ENCODE measurements at places on chromosomes 16 and 17.

DNA sequence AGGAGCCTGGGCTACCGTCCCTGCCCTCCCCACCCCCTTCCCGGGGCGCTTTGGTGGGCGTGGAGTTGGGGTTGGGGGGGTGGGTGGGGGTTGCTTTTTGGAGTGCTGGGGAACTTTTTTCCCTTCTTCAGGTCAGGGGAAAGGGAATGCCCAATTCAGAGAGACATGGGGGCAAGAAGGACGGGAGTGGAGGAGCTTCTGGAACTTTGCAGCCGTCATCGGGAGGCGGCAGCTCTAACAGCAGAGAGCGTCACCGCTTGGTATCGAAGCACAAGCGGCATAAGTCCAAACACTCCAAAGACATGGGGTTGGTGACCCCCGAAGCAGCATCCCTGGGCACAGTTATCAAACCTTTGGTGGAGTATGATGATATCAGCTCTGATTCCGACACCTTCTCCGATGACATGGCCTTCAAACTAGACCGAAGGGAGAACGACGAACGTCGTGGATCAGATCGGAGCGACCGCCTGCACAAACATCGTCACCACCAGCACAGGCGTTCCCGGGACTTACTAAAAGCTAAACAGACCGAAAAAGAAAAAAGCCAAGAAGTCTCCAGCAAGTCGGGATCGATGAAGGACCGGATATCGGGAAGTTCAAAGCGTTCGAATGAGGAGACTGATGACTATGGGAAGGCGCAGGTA is 762 bp downstream of the CDK12 start:
- peak; percentile 41 for DNase-seq

DNA sequence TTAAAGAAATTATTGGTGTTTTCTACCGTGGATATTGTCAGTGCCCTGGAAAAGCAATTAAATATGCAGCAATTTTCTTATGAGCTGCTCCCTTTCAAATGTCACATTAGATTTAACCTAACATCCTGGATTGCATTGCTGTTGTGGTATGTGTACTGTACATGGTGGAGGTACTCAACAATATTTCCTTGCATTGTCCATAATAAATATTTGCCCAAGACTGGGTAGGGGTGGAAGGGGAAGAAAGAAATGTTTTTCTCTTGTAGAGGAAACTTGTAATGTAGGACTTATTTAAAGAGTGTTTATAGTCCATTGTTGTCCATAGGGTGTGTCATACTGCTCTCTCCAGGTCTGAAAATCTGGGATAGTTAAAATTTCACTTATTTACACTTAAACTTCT is 346.2 kb upstream of the TBX2 start:
- no peak for DNase-seq

- no peak for DNase-seq
Measured at GRCh38 chr17:28398280-28398981, 7.6 kb downstream of the SLC46A1 start.

DNA sequence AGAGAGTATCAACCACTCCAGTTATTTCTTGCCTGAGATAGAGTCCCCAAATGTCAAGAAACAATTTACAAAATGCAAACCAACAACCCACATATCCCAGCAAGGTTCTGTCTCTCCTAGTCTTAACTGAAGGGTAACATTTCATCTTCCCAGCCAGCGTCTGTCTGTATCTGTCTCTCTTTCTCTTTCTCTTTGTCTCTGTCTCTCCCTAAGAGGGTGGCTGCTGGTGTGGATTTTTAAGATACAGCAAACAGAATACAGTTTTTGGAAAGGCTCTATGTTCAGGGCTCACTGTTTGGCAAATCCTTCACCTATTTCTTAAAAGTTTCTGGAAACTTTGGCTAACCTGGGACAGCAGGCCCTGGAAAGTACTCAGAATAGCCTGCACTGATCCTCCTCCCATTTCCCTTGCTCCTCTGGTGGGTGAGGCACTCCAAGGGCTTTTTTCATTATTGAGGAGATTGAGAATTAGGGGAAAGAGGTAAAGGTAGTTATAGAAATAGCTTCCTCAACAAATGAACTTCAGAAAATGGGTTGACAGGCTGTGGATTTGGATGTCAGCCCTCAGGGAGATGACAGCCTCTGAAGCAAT is 6.2 kb downstream of the HOXB4 start:
- DNase-seq: no peak

DNA sequence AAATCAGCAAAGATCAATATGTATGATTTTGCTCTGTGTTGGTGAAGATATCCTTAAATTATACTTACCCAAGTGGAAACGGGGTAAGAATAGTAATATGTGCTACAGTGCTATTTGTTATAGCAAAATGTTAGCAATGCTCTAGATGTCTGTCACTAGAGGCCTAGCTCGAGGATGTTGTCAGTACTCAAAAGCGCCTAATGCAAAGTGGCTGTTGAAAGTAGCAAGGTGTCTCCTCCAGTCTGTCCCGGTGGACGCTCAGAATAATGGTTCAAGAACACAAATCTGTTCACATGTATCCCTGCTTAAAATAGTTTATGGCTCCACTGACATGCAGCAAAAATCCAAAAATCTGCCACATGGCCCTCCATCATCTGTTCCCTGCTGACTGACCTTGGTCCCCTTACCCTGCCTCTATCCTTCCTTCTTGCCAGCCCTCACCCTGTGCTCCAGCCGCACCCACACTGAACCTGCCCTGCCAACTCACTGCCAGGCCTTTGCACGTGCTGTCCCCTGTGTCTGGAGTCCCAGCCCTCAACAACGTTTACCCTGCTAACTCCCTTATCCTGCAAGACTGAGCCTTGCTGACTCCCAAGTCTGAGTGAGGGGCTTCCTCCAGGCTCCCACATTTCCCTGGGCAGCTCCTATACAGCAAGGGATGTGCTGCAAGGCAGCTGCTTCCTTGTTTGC is 9.6 kb upstream of the RNF112 start:
- no peak for DNase-seq

DNA sequence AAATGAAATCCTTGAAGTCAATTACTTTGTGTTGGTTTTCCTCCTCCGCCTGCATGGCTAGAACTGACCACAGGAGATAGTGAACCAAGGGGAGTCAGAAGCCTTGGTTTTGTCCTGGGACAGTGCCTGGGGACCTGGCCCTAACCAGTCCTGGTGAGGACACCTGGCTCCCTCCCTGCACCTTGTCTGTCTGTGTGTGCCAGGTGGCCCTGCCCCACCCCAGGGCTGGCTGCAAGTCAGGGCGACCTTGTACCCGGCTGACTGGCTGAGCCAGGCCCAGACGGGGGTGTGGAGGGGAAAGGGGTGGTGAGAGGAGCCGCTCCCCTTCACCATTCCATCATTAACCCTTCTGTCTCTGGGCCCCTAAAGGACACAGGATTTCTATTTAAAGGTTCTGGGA is 3.4 kb downstream of the RAPGEFL1 start:
- no peak for DNase-seq

- no peak for DNase-seq
Measured at GRCh38 chr16:4089811-4090301, 26.4 kb downstream of the ADCY9 start.

DNA sequence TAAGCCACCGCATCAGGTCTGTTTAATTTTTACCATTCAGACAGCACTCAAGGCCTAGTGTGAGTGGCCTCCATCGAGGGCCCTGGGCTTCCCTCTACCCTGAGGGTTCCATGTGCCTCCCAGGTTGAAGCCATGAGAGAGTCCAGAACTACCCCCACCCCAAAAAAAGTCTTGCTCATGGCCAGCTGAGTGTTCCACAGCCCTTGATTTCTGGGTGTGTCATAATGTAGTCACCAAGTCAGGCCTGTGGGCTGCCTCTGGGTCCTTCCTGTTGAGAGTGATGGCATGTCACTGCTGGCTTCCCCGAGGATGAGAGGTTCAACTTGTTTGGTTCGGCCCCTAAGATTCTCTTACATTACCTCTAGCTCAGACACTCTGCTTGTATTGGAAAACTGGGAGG is 100.6 kb downstream of the PITPNC1 start:
- no peak for DNase-seq

DNA sequence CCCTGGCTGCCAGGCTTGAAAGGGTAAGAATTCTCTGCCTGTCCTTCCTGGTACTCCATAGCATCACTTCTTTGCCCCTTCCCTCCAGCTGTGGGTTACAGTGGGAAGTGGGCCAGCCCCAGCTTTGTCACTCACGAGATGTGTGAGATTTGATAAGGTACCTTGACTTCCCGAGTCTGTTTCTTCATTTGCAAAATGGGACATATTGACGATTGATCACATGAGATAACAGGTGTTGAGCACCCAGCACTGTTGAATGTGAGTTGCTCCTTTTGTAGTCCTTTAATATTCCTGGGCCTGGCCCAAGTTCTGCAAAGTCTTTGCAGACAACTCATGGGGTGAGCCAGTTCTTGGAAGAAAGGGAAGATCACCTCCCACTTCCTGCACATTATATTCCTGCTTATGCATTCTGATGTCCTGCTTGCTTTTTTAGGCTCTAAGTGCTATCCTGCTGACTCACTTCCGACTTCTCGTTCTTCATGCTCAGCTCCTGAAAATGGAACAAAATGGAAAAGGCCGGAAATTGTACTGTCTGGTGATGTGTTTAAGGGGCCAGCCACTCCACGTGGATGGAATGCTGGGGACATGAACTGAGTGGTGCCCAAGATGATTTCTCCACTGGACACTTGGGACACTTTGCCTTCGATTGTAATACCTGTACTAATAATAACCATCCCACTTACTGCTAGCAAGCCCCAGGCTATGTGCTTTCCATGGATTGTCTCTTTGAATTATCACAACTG is 8.3 kb upstream of the NLK start:
- DNase-seq: no peak

- DNase-seq: no peak
Measured at GRCh38 chr17:4026255-4026654, 62.0 kb upstream of the ATP2A3 start.

DNA sequence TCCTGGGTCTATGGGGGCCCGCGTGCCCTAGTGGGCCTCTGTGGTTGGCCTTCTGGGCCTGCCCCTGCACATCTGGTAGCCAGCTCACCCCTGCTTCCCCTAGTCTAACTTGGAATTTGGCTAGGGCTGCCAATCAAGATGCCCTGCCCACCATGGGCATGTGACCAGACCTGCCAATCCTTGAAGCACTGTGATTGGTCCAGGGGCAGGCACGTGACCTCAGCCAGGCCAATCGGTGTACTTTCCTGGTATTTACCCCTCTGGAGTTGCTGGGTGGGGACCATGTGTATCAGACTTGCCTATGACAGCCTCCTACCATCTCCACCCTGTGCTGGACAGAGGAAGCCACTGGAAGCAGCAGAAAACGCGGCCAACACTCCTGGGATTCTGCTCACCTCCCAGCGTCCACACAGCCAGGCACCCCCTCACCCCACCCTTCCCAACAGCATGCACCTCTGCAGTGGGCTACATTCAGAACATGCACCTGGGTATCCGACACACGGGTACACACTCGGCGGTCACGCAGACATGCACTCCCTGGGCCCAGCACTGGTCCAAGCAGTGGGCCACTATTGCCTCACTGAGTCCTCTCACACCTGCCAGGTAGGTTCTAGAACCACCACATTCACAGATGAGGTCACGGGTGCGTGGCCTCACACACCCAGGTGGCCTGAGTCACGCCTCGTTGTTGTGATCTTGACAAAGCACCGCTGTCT is 96.9 kb downstream of the RBFOX3 start:
- DNase-seq: no peak

DNA sequence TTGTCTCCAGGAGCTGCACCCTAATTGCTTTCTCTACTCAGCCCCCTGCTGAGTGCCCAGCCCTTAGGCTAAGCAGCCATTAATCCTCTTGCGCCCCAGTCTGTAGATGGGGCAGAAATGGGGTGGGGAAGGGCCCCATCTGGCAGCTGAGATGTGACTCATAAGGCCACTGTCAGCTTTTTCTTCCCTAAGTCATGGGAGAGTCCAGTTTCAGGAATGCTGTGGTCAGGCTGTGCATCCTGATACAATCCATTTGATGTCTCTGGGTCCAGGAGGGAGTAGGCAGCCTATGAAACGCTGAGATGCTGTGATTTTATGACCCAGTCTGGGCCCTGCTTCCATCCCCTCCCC is 12.3 kb downstream of the PLXDC1 start:
- DNase-seq: no peak

DNA sequence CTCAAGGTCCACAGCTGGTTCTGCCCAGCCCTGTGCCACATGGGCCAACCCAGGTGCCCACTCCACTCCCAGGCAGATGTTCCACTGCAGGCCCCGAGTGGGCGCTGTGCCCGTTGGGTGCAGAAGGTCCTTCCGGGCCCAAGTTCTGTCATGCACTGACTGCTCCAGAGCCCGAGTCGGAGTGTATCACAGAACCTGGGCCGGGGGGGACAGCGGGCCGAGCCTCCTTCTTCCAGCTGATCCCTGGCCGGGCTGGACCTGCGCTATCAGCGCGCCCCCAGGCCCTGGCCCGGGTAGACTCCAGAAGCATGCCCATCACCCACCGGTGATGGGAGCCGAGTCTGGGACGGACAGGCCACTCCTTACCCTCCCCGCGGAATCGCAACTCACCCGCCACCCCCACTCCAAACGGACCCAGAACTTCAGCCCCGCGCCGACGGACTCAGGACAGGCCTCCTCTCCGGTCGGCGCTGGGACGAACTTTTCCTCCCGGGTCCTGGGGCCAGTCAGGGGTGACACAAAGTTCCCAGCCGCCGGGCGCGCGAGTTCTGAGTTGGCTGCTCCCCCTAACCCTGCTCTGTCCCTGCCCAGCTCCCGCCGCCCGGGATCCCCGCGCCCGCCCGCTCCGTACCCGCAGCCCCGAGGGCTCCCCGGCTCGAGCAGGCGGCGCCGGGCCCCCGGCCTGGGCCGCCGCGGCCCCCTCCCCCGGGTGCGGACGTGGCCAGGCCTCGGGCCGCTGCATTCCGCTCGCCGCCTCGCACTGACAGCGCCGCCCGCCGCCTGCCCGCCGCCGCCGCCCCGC is at the start of gene COPZ2:
Gene COPZ2 (minus strand): TSS at position 762 of the 802 bp plus-strand sequence. CDS start 20 bp downstream, at position 742.
- peak; percentile 75 for DNase-seq

GRCh38 chr17:45651145-45651709 is 132.9 kb upstream of the CRHR1 start:
- DNase-seq: no peak

DNA sequence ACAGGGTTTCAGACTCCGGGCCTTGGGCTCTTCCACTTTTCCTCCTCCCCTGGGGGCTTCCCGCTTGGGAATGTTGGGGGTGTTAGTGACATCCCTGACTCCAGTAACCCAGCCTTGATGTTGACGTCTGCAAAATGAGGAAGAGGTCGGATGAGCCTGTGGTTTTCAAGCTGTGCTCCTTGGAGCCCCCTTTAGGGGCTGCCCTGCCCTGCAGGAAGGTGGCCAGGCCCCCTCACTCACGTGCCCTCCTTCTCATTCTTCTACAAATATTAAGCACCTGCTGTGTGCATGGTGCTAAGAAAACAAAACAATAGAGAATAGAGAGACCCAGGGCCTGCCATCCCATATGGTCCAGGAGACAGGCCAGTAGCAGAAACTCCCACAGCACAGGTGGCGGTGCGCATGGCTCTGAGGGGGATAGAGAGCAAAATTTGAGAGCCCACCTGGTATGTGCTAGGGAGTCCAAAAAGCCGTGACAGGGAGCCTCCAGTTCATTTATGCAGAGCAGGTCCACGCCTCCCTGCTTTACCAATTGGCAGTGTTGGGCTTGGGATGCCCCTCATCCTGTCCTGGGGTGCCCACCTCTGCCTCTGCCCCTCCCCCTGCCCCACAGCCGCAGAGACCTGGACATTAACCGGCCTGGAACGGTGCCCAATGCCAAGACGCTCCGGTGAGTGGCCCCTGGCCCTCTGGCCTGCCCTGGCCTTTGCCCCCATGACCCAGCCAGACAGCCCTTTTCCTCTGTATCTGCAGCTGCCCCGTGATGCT is 7.4 kb downstream of the NDRG4 start:
- no peak for DNase-seq

- DNase-seq: no peak
Measured at GRCh38 chr17:65025297-65025696, 31.2 kb downstream of the GNA13 start.
